ENCODE measurements at places on chromosomes 16 and 17. TPM values are rescaled to one million over a fixed set of nuclear protein-coding genes. Genes with fewer than 3 reads are reported as not detected.

Gene NEUROD2
- 31.2 TPM for total RNA-seq

Gene ZBTB4
- 97.9 TPM for total RNA-seq

Gene KRT36
- total RNA-seq, result not detected

Gene DRG2
- 32.4 TPM for total RNA-seq

Gene KRTAP2-2
- not detected for total RNA-seq

Gene KRTAP16-1
- not detected for total RNA-seq

- DNase-seq, result no peak
Measured at GRCh38 chr17:67067571-67068482, 23.5 kb downstream of the CACNG1 start.

- peak; percentile 34 for DNase-seq
Measured at GRCh38 chr16:19382887-19383816, 34.5 kb upstream of the TMC5 start.

DNA sequence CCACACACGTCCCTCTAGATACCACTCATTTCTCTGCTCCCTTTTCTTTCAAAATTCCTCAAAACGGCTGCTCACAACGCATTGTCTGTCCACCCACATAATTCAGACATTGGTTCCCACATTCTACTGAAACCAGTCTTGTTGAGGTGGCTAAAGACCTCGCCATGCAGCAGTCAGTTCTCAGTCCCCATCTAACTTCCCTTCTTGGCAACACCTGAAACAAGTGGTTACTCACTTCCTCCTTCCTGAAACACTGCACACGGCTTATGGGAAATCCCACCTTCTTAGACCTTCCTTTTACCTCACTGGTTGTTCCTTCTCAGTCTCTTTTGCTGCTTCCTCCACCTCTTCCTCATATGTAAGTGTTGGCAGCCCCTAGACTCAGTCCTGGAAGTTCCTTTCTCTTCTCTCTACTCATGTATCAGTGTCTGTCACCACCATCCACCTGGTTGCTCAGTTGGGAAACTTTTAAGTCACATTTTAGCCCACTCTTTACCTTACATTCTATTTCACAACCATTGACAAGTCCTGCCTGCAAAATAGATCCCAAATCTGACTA is 277.1 kb downstream of the CEP112 start:
- DNase-seq, result no peak

DNA sequence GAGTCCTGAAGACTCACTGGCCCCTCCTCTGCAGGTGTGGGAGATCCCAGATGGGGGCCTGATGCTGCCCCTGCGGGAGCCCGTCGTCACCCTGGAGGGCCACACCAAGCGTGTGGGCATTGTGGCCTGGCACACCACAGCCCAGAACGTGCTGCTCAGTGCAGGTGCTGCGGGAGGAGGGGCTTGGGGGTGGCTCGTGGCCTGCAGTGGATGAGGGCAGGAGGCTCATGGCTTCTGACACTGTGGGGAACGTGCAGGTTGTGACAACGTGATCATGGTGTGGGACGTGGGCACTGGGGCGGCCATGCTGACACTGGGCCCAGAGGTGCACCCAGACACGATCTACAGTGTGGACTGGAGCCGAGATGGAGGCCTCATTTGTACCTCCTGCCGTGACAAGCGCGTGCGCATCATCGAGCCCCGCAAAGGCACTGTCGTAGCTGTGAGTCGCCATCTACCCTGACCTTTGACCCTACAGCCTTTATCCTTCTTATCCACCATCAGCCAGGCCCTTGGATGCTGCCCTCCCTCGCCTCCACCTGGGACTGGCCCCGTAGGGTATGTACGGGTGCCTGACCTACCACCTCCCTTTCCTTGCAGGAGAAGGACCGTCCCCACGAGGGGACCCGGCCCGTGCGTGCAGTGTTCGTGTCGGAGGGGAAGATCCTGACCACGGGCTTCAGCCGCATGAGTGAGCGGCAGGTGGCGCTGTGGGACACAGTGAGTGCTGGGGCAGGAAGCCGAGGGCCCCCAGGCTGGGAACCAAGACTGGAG is 3.6 kb downstream of the CORO1A start:
- DNase-seq, result no peak

DNA sequence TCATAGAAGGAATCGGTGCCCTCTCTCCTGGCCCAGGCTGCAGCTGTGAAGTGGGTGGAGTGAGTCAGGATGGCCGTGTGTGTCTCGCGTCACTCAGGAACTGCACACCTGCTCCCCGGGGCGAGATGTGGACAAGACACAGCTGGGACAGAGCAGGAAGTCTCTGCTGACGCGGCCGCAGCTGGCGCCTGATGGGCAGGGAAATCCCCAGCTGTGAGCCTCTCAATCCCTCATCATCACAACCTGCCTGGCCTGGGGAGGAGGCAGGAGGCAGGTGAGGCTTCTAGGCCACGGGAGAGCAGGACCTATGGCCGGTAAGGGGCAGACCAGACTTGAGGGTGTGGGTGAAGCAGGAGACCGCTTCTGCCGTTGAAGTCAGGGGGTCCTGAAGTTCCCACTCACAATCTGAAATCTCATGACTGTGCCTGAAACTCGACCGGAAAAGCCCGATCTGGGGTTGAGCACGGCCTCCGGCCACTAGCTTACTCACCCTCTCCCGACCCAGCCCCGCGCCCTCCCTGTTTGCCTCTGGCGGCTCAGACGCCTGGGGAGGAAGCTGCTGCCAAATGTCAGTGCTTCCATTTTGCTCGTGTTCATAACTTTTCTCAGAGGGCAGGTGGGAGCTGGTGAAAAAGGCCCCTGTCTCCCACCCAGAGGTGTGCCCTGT is 1.1 kb upstream of the TRPV3 start:
- DNase-seq, result no peak

- DNase-seq, result no peak
Measured at GRCh38 chr17:72613806-72614292, 478.6 kb downstream of the SLC39A11 start.

GRCh38 chr16:19294156-19294649 is 8.7 kb downstream of the CLEC19A start:
- DNase-seq, result peak; percentile 44

- DNase-seq, result no peak
Measured at GRCh38 chr16:87286839-87287626, 30.2 kb downstream of the C16orf95 start.

DNA sequence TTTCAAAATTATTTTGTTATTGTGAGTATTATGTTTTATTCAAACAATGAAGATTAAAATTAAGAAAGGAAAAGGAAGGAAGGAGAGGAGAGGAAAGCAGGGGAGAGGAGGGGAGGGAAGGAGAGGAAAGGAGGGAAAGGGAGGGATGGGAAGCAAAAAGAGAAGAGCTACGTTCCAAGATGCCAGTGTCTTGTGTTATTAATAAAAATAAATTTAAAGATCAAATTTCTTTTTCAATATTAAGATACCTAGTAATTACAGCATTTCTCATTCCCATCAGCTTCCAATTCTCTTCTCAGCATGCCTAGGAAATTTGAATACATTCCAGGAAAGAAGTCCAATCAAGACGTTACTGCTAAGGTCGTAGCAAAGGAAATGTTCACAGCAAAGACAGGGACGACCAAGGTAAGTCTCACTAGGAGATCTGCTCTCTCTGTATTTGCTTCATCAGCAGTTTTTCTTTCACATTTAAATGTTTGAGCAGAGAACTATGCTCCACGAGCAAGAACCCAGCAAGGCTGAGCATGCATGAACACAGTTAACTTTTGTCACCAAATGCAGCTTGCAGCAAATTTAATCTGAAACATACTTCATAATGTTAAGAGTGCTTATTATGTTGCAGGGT is 63.3 kb upstream of the HLF start:
- no peak for DNase-seq

GRCh38 chr17:66302761-66303626 is 581 bp downstream of the PRKCA start:
- no peak for DNase-seq

DNA sequence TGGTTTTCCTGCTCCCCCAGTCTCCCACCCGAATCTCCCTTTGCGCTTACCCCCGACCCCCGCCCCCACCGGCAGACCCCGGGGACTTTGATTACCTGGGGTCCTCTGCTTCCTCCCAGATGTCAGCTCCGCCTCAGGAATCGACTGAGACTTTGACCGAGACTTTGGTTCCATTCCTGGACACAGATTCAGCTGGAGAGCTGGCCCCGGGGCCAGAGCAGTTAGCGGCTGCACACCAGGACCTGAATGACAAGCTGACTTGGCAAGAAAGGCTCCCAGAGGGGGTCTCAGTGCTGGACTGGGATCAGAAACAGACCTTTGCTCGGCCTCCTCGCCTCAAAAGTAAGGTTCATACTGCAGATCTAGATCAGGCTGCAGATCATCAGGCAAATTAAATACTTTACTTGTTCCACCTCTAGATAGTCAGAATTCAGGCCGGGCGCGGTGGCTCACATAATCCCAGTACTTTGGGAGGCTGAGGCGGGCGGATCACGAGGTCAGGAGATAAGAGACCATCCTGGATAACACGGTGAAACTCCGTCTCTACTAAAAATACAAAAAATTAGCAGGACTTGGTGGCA is 60.3 kb upstream of the FBXO47 start:
- DNase-seq, result no peak

DNA sequence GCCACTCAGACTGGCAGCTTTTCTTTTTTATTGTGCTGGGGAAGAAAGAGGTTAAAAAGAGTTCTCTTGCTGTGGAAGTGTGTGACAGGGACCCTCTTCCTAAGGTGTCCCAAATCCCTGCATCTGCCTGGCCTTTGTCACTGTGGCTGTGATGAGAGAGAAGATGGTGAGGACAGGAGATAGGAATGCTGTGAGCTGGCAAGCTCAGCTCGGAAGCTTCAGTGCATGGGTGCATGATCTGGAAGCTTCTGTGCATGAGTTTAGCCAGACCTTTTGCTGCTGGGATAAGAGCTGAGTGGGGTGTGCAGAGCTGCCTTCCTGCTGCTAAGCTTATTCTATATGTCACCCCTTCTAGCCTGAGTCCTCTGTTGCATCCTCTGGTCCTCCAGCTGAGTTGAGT is 103.3 kb upstream of the CACNG3 start:
- no peak for DNase-seq

Data from dorsolateral prefrontal cortex (tissue), 122 donors.